ENCODE measurements at places on chromosomes 7 and 10. TPM values are rescaled to one million over a fixed set of nuclear protein-coding genes. Genes with fewer than 3 reads are reported as not detected.

Gene C1QL3
- not detected for total RNA-seq

- DNase-seq: peak; percentile 35
Measured at GRCh38 chr10:128009372-128010126, 102.6 kb downstream of the PTPRE start.

Gene ZNF736
- total RNA-seq: 11.0 TPM

Gene TYW1B
- 1.5 TPM for total RNA-seq

Gene TYSND1
- total RNA-seq: 20.5 TPM

- DNase-seq: no peak
Measured at GRCh38 chr10:79627075-79627474, 16.3 kb downstream of the SFTPA1 start.

DNA sequence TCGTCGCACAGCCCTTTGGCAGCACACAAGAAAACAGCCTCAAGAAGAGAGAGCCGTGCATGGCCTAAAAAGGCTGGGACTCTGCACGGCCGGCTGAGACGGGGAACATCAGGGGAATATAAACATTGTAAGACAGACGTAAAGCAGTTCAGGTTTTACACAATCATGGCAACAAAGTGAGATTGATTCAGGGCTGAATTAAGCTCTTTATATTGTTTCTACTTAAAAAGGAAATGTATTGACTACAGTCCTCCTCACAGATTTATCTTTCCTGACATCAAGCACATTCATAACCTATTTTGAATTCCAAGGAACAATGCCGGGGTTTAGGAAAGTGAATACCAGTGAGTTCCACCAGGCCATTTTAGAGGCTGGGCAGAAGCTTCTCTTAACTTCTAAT is 25.2 kb downstream of the SORBS1 start:
- no peak for DNase-seq

DNA sequence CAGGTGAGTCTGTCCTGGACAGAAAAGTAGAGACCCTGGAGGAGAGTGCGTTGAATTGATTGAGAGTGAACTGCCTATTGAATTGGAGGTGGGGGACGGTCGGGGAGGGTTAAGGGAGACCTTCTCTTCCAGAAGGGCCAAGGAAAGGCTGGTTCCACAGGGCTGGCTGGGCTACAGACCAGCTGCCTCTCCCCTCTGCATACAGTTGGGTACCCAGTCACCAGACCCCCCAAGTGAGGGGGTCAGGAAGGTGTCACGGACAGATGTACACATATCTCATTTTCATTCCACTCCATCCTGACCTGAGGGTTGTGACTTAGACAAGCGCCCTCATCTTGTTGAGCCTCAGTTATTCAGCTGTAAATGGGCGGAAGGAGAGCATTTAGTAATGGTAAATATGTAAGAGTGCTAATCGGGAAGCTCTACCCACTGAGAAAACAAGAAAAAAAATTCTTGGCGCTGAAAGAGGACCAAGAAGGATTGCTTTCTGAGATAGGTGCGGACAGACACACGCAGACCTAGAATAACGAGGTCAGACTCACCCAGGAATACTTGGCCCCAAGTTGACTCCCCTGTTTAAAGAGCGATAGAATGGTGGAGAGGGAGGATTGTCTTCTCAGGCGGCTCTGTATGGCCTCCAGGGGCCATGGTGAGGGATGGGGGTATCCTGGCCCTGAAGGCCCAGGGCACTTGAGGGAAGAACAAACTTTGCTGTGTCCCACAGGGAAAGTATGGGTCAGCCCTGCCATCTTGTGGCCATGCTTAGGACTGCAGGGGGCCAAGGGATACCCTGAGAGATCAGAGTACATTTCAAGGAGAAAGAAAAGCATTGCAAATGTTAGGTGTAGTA is 7.2 kb upstream of the MBL2 start:
- peak; percentile 48 for DNase-seq

Gene ARHGAP22
- 255 TPM for total RNA-seq

DNA sequence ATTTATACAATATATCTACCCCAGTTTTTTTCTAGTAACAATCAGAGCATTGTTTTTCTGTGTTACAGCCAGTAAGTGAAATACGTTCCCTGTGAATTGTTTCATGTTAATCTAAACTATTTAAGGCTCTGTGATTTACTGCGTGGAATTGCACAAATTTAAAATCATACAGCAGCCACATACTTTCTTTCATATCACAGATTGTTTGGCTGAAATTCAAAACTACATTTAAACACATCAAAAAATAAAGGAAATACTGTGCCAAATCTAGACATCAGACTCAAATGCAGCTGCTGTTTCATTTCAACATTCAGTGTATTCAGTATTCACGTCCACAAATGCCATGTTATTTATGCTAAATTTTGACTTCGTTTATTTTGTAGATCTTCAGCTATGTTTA is 242.6 kb upstream of the HGF start:
- peak; percentile 65 for DNase-seq

DNA sequence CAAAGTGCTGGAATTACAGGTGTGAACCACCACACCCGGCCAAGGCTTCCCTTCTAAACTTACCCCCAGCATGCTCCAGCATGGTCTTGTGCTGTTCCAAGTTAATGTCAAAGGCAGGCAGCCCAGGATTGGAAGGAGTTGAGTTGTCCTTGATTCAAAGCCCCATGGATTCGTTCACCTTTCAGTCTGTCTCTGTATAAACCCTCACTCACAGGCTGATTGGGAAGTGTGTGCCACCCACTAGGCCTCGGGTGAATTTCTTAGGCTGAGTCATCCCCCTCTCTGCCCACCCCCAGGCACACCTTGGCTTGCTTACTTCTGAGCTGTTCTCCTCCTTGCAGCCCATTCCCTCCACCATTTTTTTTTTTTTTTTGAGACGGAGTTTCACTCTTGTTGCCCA is 13.3 kb upstream of the PRDX3 start:
- DNase-seq: no peak

DNA sequence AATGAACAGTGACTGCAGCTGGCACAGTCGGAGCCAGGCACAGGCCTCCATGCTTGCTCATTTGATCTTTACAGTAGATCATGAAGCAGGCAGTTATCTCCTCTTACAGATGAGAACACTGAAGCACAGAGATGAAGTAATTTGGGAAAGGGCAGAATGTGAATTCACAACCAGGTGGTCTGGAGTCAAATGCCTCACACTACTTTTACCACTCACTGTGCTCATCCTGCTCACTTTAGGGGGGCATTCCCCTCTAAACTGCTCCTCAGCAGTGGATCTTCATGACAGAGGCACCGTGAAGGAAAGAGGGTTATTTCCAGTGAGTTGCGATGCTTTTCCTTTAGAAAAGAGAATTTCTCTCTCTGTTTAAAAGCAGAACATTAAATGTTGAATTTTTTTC is 15.1 kb downstream of the SNX10 start:
- DNase-seq: no peak

- peak; percentile 69 for DNase-seq
Measured at GRCh38 chr7:18828260-18828993, 289.0 kb downstream of the TWIST1 start.

Gene FKBP6
- total RNA-seq: not detected

GRCh38 chr7:149497467-149498261 is at the start of gene ZNF746:
Gene ZNF746 (minus strand): TSS chr7:149497809. CDS start chr7:149497536, 273 bp downstream.
- DNase-seq: peak; percentile 85

GRCh38 chr7:70432567-70433001 is 699.4 kb upstream of the GALNT17 start:
- no peak for DNase-seq

DNA sequence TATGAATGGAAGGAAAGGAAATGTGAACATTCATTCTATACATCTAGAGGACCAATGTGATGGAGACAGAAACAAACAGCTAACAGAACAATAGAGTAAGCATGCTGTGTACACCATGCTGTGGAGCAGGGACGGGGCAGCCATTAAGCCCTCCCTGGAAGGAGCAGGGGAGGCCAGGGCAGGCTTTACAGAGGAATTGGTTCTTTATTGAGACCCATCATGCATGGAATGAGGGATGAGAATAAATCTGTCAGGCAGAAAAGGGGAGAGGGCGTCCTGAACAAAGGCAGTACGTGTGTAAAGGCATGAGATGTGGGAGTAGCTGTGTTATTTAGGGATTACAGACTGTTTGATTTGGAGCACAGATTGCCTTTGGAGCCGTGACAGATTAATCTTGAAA is 35.2 kb downstream of the STK17A start:
- DNase-seq: no peak

DNA sequence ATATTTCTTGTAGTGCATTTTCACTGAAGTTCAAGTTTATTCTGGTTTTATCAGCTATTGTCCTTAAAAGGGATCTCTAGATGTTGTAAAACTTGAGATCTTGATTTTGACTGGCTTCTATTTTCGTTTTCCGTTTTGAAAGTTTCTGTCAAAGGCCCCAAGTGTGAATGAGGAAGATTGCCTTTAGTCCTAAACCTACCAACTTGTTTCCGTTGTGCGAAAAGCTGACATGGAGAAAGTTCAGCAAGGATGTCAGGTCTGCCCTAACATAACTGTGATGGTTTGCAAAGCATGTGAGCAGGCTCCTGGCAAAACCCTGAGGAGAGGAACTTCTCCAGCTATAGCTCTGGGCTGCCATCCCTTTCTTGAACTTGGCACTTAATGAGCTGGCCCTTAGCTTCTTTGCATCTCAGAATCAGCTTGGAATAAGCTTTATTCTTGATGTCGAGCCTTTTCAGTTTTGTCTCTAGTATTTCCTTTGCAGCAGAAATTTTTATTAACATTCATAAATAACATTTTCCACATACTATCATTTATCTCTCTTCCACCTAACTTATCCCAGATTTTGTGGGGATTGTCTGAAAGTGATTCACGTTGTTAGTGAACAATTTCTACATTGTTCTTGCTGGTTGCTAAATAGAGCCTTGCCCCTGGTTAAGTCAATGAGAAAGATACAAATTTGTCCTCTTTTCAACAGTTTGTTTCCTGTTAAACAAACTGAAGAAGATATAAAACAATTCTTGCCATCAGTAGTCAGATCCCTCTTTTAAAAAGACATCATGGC is 559.4 kb downstream of the SUGCT start:
- no peak for DNase-seq

DNA sequence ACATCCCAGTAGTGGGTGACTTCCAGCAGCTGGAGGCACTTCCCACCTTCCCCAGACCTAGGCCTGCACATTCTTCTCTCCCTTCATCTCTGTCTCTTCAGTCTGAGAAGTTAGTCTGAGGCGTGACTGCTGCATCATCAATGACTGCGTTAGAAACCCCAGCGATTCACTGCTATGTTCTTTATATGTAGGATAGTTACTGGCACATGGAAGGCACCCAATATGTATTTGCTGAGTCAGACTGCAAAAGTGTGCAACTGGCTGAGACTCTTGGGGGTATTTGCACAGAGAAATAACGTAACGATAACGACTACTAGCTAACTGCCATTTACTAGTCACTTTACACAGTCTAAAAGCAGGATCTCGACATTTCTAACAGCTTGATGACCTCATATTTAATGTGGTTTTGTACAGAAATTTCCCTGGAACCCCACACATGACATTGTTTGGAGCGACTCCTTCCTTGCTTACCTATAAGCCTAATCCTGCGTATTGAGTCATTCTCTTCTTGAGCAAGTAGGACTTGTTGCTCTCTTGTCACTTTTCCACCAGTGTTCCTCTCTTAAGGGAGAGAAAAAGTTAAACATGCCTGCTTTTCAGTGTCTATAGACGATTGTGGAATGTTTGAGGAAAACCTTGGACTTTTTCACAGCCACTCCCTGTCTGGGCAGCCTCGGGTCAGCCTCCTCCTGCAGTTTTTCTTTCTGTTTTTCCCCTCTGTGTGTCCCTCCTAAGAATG is 45.5 kb downstream of the THNSL1 start:
- DNase-seq: peak; percentile 13

Gene FOXI2
- not detected for total RNA-seq

DNA sequence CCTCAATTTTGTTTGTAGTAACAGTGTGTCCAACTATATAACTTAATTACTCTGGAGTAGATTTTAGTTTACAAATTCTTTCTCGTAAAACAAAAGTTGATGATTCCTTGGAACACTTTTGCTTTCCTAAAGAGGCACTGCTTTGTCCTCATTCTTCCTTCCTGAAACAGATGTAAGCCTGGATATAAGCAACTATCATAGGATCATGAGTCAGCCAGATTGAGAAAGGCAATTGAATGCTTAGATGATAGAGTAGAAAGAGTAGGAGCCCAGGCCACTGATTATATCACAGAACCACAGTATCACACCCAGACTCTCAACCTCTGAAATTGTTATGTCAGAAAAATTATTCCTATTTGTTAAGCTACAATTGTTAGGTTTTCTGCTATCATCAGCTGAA is 69.9 kb downstream of the TMEM106B start:
- peak; percentile 34 for DNase-seq

Gene SLC13A4
- total RNA-seq: not detected

GRCh38 chr7:111558991-111559390 is 3.3 kb downstream of the IMMP2L start:
- no peak for DNase-seq

DNA sequence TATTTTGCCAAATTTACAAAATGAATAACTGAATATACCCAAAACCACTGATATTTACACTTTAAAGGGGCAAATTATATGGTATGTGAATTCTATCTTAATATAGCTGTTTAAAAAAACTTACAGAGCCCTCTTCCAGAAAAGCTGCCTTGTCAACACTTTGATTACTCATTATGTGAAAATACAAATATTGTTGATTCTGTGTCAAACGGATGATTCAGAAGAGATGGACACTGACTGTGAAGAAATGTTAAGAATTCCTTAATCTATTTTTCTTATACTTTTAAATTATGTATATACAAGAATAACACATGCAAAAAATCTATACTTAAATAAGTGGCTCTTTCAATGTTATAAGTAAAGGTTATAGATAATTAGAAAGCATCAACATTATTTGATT is 41.5 kb downstream of the SMURF1 start:
- peak; percentile 45 for DNase-seq

GRCh38 chr10:114151486-114151885 is 22.5 kb downstream of the CCDC186 start:
- DNase-seq: peak; percentile 84

Gene GDF2
- not detected for total RNA-seq

GRCh38 chr10:114761205-114762193 is 60.1 kb upstream of the FHIP2A start:
- no peak for DNase-seq

GRCh38 chr10:27153845-27154193 is 365 bp downstream of the YME1L1 start:
- DNase-seq: no peak

DNA sequence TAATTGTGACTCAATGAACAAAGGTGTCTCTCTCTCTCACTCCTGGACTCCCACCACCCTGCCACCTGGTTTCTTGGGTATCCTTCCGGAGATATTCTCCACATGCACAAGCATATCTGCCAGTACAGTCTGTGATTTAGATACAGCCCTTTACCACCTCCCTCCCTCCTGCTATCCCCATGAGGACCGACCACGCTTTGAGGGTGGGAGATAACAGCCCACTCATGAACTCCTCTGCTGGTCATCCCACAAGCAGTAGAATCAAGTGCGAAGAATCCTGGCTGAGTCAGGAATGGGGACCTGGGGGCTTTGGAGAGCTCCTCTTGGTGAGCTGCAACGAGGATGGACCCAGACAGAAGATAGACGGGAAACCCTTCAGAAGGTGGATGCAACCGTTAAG is 28.2 kb upstream of the MXI1 start:
- no peak for DNase-seq

Gene PLEKHS1
- total RNA-seq: not detected

Gene RNF133
- not detected for total RNA-seq
